ENCODE measurements at places on chromosomes 4 and X. TPM values are rescaled to one million over a fixed set of nuclear protein-coding genes. Genes with fewer than 3 reads are reported as not detected.

DNA sequence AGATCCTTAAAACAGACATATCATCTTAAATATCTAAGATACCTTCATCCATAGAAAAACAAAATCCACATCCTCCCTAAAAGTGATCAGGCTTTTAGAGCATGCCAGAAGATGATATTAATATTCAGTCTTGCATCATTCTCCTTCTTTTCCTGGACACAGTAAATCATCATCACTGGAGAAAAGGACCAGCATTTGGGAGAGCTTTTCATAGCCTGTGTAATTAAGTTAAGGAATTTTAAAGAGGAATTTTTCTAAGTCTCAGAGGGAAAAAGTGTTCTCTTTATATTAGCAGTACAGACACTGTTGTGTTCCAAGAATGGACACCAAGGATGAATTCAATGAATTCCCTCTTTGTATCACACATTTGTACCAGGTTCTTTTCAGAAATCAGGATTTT is 696 bp downstream of the SCRG1 start:
- no peak for DNase-seq

DNA sequence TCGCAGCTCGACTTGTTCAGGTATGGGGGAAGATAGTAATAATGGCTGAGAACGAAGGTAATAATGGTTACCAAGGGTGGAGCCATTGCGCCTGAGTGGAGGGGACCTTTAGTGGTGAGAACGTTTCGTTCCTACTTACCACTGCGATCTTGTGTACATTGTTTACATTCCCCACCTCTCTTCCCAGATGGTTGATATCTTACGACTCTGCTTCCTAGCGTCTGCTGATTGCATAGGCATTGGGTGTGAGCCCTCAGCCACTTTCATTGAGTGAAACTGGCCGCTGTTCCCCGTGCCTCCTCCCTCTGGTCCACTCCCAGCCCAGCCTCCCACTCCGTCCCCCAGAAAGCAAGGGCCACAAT is 850 bp downstream of the IGBP1 start:
- no peak for DNase-seq

CPE gene
- total RNA-seq: not detected

GRCh38 chr4:164087733-164088132 is 593.2 kb downstream of the TMA16 start:
- no peak for DNase-seq

- DNase-seq: no peak
Measured at GRCh38 chr4:100517864-100518341, at the start of gene EMCN. TSS of gene EMCN (minus strand) at chr4:100518022. CDS start at chr4:100517914, 108 bp downstream.

RRAGB gene
- total RNA-seq: 4.9 TPM

GRCh38 chrX:129227366-129227765 is 295.9 kb downstream of the SMARCA1 start:
- DNase-seq: no peak

ART3 gene
- total RNA-seq: not detected

Measured in CD8-positive, alpha-beta T cell (primary cell).